Fibroblast of the aortic adventitia (primary cell): ENCODE measurements at places on chromosomes 5 and 9. TPM values are rescaled to one million over a fixed set of nuclear protein-coding genes. Genes with fewer than 3 reads are reported as not detected.

The MEGF10 gene
- total RNA-seq, result not detected in 2 replicates

The KIAA1958 gene
- total RNA-seq, result 1.4 and 2.9 TPM in 2 replicates

GRCh38 chr5:119022773-119023172 is 34.4 kb upstream of the DTWD2 start:
- DNase-seq, result no peak

DNA sequence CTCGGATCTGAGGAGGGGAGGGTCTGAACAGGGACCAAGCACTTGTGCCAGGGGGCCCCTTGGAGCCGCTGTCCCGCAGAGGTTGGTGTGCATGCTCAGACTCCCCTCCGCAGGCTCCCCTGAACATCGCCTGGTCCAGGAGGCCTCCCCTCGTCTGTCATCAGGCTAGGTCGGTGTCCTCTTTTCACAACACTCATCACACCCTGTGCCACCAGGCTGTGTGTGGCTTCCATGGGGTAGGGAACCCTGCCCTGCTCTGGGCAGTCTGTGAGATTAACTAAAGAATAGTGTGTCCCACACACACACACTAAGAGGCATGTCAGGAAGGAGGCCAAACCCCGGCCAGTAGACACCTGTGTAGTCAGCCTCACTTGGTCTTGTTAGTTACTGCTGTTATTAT is 119.3 kb downstream of the C5orf15 start:
- DNase-seq, result no peak

- DNase-seq, result peak; percentile 27
Observed at GRCh38 chr5:156359476-156359875, 32.5 kb downstream of the SGCD start.

- no peak for DNase-seq
Observed at GRCh38 chr5:9282211-9282610, 263.7 kb downstream of the SEMA5A start.

DNA sequence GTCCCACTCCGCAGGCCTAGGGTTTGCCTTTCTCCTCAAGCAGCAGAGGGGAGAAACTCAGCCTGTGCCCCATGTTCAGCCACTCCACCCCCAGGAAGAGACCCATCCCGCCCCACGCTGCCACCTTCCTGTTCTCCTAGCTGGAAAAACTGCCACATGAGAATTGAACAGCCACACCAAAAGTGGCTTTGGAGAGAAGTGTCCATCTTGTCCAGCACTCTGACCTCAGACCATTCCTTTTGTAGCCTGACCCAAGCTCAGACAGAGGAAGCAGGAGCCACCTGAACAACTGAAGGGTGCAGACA is 8.3 kb upstream of the SLC25A48 start:
- DNase-seq, result no peak

DNA sequence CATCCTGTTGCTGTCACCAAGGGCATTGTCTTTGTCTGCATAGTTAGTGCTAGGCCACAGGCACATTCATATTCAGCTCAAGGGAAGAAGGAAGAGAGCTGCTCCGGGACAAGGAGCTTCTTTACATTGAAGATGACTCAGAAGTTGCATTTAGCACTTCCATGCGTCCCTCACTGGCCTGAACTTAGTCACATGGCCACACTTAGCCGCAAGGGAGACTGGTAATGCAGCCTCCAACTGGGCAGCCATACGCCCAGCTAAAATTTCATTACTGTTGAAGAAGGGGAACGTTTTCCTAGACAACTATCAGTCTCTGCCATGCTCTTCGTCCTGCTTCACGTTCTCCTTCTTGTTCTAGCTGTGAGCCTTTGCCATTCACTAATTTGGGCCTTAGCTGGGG is 20.0 kb downstream of the ACTL7B start:
- no peak for DNase-seq

- peak; percentile 39 for DNase-seq
Observed at GRCh38 chr9:124242331-124243194, 15.2 kb upstream of the NEK6 start.

DNA sequence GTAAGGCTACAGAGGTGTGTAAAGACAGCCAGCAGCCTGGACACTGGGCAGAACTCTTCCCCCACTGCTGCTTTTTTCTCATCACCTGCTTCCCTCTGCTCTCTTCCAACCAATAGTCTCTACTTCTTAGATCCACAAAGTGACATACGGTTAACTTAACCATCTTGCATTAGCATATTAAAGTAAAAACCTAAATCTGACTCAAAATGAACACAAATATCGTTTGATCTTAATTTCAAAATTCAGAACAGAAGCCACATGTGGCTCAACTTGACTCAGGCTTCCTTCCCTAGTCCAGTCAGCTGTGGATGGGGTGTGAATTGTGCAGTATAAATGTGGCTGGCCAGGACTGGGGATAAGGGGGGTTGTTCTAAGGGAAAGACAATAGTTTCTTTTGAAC is 114.3 kb downstream of the STARD4 start:
- no peak for DNase-seq
